ENCODE measurements at places on chromosomes 2 and 18.

- no peak for DNase-seq
Measured at GRCh38 chr2:8514796-8515758, 166.8 kb upstream of the ID2 start.

GRCh38 chr2:240235811-240236210 is 95.4 kb upstream of the OTOS start:
- DNase-seq = no peak

- no peak for DNase-seq
Measured at GRCh38 chr2:43180897-43181296, 45.5 kb downstream of the ZFP36L2 start.

GRCh38 chr2:33903215-33903614 is 304.1 kb upstream of the FAM98A start:
- no peak for DNase-seq

GRCh38 chr2:130873700-130874346 is 37.1 kb downstream of the ARHGEF4 start:
- DNase-seq = peak; percentile 32

- DNase-seq = no peak
Measured at GRCh38 chr2:8445580-8445979, 236.3 kb upstream of the ID2 start.

DNA sequence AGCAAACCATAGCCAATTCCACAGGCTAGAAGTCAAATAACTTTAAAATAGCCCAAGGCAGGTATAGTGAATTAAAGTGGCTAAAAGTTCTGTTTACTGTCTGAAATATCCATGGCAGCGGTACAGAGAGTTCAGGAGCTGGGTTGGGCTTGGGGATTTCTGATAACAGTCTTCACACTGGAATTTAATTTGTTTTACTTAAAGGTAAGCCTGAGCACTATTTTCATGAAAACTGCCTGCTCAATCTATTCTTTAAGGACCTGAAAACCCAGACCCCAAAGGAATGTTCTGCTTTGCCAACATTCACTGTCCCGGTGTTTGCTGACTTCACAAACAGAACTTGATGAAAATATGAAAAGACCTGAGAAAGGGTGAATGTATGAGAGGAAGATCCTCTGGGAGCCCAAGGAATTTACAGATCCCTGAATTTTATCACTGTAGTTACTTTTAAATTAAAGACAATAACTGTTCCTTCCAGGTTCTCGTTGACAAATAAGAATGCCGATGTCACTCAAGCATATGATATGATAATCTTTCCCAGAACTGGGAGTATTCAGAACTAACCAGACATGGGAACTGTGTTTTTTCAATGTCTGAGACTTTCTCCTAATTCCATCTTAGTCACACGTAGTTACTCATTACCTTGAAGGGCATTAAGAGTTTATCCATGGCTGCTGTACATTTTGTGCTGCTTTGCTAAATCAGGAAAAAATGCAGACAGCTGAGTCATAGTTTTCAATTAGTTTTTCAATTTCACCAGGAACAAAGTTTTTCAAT is 28.3 kb upstream of the ITGB6 start:
- no peak for DNase-seq

DNA sequence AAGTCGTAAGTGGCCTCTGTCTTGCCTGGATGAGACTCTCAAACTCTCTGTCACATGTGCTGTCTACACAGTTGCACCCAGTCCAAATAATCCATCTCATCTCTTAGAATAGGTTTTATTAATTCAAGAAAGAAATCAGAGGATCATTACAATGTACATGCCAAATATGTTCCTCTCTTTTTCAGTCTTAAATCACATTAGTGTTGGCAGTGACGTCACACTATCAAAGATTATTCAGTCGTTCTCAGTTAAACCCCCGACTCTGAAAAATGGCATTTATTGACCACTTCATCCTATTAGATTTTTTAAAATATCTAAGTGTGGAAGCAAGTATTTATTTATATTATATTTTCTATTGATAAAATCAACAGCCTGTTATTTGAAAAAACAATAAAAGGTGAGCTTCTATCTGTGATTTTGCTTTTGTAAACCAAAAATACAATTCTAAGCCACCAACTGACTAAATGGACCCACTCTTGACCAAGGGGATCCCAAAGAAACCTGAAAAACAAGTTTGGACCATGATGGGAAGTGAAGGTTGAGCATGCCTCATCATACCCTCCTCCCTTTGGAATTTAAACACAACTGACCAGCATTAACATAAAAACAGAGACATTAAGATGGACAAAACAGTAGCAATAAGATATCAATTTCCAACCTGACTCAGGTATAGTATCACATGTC is 1894.4 kb upstream of the LRRTM1 start:
- DNase-seq = no peak

GRCh38 chr2:241811201-241811951 is 2.4 kb downstream of the NEU4 start:
- no peak for DNase-seq

- no peak for DNase-seq
Measured at GRCh38 chr2:216555274-216555673, 56.6 kb downstream of the RPL37A start.

DNA sequence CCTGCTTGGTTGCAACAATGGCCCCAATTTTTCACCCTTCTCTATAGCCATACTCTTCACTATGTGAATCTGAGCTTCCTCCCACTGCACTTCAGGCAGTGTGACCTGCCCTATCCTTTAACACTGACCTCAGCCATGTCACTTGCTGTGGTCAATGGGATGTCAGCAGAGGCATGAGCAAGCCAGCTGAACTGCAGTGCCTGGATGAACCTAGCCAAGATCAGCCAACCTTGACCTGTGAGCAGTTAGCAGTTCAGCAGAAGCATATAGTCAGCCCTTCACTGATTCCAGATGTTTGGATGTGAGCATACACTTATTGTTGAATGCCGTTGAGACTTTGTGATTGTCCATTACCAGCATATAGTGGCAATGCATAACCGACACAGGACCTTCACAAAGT is 63.4 kb upstream of the BOD1L2 start:
- DNase-seq = no peak

GRCh38 chr2:38165698-38166097 is 89.7 kb upstream of the CYP1B1 start:
- no peak for DNase-seq

DNA sequence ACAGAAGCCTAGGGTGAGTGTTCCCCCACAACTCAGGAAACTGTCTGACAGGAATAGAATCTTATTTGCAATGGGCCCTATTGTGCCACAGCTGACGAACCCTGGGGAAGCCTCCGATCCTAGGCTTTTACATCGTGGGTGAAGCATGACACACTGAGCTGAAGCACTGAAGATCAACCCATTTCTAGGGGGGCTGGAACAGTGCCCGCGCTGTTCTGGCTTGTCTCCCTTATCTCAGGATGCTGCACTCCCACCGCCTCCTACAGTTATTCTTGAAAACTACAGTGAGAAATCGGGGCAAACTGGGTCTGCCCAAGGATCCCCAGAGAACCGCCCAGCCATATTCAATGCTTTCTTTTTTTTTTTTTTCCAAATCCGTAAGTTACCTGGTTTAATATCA is 41.1 kb downstream of the NETO1 start:
- no peak for DNase-seq

DNA sequence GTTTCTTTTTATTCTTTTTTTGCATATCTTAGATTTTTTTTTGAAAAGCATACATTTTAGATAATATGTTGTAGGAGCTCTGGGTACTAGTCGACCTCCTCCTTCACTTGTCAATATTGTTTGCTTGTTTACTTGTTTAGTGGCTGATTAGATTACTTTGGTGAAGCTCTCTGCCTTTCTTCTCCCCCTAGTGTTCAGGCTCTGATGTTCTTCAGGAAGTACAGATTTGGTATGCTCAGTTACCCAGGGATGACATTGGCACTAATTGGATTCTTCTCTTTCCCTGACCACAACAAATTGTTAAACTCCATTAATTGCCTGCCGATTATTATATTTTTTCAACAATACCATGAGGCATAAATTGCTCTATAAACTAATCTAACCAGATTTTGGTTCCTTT is 491.2 kb downstream of the SUCLG1 start:
- no peak for DNase-seq

- no peak for DNase-seq
Measured at GRCh38 chr18:74906184-74906583, 302.8 kb downstream of the PTGR3 start.

DNA sequence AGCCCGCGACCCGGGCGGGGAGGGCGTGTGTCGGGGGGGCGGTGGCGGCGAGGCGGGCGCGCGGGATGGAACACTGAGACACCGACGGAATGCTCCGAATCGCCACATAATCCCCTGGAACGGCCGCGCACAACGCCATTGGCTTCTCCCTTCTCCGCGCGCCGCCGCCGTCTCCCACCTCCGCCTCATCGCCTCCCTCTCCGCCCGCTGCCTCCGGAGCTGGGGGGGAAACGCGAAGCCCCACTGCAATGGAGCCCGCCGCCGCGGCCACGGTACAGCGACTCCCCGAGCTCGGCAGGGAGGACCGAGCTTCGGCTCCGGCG is at the start of gene PHLPP1:
Gene PHLPP1 (plus strand): TSS at position 106 of the 323 bp plus-strand sequence. CDS start 143 bp downstream, at position 249.
- no peak for DNase-seq

DNA sequence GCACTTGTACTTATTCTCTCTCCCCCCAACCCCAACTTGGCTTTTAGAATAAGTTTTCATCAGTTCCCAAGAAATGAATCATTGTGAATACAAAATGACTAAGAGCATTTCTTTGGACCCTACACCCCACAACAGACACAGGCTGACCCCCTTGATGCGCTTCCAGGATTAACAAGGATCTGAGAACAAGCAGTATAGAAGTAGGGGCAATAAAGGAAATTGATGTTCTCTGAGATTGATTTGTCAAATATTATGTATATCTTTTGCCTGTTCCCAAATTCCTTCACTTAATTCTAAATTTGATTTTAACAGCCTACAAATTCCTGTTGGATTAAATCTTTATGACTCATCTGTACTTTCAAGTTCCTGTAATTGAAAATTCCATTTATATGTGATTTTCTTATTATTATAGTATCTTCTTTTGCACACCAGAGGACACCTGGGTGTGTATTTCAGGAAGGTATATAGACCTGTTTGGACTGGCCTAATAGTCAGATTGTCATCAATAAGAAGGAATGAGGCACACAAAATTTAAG is 10.2 kb upstream of the PTPN4 start:
- no peak for DNase-seq

DNA sequence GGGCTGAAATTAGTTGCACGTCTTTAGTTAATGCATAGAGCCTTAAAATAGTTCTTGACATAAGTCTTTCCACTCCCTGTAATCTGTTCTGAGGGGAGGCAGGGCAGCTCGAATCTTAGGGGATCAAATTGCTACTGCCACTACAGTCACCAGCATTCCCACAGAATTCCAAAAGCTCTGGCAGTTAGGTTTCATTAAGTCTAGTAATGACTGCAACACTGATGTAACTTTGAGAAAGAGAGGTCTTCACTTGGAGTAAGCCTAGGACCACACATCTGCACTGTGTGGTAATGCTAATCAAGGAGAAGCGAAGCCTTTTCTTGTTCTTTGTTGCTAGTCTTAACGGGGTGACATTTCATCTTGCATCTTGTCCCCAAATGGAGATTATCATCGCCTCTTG is 19.3 kb upstream of the NCK2 start:
- no peak for DNase-seq

DNA sequence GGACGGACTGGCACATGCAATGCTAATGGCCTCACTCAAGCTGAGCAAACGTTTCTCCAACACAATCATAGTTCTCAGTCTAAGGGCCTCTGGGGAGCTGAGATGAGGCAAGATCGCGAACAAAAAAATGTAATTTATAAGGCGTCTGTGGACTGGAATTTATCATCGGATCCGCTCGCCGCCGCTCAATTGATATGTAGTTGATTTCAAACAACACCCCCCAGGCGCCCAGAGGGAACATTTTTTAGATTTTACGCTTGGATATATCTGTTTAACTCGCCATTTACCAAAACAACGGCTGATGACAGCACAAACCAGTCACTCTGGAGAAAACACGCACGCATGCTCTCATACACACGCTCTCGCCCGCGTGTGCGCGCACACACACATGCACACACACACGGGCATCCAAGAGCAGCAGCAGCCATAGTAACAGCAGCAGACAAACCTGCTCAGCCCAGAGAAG is 335.8 kb downstream of the SMAD2 start:
- no peak for DNase-seq

GRCh38 chr2:215657844-215658243 is 222.0 kb upstream of the FN1 start:
- DNase-seq = peak; percentile 93

DNA sequence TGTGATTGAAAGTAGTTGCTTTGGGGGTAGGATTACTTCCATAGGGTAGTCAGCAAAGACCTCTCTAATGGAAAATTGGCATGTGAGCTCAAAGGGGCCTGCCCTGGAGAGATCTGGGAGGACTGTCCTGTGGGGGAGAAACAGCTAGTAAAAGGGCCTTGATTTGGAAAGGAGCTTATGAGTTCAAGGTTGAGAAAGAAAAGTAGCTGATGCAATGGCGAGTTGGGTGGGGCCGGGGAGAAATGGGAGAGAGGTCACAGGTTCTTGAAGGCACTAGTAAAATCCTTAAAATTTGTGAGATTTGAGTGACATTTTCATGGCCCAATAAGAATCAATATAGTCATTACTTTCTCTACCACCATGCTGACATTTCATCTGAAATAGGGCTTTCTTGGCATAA is 82.0 kb upstream of the CCDC195 start:
- no peak for DNase-seq

GRCh38 chr2:1246239-1246638 is 167.0 kb upstream of the TPO start:
- DNase-seq = no peak

GRCh38 chr2:3355951-3356569 is 21.6 kb downstream of the EIPR1 start:
- no peak for DNase-seq

DNA sequence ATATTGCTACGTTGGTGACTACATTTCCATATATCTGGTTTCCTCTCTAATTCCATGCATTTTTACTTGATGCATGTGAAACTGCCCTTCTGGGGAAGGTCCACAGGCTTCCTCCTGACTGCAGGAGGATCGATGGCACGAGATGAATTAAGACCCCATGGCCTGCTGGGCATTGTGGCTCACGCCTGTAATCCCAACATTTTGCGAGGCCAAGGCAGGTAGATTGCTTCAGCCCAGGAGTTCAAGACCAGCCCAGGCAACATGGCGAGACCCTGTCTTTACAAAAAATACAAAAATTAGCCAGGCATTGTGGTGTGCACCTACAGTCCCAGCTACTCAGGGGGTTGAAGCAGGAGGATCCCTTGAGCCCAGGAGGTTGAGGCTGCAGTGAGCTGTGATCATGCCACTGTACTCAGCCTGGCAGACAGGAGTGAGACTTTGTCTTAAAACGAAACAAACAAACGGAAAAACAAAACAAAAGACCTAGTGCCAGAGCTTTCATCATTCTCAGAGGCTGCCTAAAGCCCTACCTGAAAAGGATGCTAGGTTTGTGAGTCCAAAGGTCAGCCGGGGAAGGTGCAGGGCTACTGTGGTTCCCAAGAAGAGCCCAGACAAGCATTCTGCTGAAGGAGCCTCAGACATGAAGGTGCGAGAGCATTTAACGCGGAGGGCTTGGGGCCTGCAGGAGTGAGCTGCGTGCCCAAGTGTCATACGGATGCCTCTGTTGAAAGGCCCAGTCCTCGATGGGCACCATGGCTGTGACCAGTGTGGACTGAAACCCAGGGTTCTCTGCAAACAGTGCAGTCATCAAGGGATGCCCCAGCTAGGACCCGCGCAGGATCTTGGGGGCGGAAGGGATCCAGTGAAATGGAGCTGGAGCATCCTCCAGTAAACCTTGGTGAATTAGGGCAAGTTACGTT is 21.6 kb downstream of the GPR55 start:
- no peak for DNase-seq

Data from HFF-Myc (cell line).